GDM1 (cell line): ENCODE measurements at places on chromosomes 16 and 17.

DNA sequence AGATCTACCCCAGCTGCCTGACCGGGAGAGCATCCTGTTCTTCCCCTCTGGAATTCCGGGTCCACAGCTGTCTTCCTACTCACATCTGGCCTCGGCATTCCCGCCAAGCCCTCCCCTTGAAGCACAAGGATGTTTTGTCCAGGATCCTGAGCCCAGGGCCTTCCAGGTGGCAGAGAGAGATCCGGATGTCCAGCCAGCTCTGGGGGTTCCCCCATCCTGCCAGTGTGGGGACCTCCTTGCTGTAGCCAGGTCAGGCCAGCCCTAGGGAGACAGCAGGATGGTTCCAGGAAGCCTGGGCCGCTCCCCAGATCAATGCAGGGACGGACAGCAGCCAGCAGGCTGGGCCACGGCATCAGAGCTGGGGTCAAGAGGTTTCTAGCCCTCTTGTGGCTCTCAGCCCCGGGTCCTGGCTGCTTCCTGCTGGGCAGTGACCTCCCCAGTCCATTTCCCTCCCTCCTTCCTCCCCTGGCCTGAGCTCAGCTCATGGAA is 55.3 kb downstream of the SOCS3 start:
- no peak for DNase-seq

DNA sequence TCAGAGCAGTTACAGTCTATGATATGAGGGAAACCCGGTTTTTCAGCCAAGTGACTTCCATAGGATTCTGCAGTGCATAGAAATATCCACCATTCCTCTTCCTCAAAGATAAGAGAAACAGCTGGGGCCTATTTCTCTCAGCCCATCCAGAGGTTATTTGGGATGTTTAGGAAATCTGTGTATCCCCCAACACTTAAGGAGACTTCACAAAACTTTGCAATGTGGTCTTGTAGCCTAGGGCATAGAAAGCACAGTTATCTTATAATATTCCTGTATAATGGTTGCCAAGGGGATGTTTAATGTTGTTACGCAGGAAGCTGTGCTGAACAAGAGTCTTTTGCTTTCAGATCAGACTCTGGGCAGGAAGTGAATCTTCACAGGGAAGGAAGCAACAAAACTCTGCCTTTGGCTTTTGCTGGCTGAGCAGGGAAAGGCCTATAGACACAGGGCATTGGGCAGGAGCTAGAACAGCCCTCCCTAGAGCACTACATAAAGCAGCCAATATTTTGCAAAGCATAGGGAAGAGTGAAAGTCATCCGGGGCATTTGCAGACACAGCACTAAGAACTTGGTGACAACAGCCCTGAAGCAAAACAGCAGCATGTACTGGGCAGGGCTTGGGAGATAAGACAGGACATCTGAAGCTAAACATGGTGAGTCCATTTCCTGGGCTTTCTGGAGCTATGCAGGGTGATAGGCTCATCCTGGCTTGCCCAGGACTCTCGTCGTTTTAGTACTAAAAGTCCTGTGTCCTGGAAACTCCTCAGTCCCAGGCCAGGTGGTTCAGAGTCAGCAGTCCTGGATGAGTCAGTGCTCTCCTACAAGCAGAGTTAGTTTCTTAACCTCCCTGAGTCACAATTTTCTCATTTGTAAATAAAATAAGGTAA is 18.7 kb upstream of the BEAN1 start:
- DNase-seq: peak; percentile 9

- DNase-seq: peak; percentile 43
Measured at GRCh38 chr17:8041249-8041928, 2.5 kb downstream of the ALOX15B start.

GRCh38 chr16:19703172-19703889 is 14.7 kb downstream of the KNOP1 start:
- no peak for DNase-seq

DNA sequence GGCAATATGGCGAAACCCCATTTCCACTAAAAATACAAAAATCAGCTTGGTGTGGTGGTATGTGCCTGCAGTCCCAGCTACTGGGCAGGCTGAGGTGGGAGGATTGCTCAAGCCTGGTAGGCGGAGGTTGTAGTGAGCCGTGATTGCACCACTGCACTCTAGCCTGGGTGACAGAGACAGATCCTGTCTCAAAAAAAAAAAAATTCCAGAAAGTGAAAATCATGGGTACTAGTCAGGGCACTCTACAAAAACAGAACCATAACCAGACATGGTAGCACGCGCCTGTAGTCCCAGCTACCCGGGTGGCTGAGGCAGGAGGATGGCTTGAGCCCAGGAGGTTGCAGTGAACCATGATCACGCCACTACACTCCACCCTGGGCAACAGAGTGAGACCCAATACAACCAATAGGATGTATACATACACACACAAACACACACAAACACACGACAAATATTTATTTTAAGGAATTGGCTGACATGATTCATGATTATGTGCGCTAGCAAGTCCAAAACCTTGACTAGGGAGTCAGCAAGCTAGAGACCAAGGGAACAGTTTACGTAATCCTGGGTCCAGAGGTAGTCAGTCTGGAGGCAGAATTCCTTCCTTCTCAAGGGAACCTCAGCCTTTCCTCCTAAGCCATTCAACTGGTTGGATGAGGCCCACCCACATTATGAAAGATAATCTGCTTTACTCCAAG is 11.6 kb upstream of the GP1BA start:
- DNase-seq: no peak

GRCh38 chr17:42361781-42362186 is 26.5 kb downstream of the STAT3 start:
- no peak for DNase-seq

DNA sequence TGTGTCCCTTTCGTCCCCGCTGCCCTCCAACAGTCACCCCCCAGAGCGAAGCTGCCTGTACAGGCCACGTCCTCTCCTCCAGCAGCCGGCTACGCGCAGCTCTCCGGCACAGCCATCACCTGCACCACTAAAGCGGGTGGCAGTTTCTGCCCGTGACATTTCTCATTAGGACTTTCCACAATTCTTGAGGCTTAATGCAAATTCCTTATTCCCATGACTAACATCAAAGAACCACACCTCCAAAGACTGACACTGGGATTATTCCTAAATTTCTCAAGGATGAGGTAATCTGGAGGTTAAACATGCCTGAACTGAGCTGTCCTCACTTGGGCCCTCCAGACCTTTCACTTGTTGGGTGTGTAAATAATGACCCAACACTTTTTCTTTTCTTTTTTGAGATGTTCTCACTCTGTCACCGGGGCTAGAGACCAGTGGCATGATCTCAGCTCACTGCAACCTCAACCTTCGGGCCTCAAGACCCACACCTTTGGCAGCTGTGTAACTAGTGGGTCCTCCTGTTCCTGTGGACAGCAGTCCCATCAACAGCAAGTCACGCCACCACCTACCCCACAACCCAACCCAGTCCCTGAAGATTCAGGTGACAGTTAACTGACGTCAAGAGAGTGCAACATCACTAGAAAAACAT is 11.7 kb downstream of the ANKRD11 start:
- no peak for DNase-seq

DNA sequence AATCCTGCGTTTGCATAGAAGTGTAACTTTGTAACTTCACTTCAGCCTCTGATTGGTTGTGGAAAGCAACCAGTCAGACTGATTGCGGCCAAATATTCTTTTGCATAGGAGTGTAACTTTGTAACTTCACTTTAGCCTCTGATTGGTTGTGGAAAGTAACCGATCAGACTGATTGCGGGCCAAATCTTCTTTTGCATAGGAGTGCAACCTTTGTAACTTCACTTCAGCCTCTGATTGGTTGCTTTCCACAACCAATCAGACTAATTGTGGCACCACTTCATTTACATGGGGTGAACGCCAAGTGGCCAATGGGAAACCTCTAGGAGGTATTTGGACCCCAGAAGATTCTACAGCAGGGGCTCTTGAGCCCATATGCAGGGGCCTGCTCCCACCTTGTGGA is 1.8 kb upstream of the TMEM98 start:
- DNase-seq: no peak

- no peak for DNase-seq
Measured at GRCh38 chr17:42203354-42203753, 9.1 kb upstream of the GHDC start.

DNA sequence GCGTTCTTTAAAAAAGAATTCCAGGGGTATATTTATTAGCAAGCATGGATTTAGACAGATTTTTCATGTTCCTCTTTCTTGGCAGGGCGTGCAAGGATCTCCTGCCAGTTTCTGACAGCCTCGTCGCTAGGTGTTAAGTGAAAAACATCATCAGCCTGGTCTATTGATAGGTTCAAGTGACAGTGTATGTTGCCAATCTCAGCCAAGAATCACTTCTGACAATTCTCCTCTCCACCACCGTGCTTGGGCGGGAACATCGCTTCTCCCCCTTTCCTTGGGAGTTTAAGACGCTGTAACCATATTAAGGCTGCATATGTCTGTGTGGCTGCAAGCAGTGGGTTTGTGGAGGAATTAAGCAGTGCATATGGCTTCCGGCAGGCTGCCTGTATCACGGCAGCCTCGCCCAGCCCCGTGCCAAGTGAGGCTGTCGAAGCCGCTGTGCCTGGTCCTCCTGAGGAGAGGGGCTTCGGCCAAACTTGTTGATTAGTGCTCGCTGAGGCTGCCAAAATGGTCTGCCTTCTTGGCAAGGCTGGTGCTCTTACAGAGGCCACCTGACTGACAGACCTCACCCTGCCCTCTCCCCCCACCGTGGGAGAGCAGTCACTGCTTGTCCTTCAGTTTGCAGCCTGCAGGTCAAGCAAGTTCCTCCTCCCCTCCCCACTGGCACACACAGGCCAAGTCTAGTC is 132.2 kb upstream of the MPHOSPH6 start:
- DNase-seq: no peak

GRCh38 chr16:21565861-21566669 is 33.3 kb upstream of the METTL9 start:
- no peak for DNase-seq

GRCh38 chr16:77206533-77206932 is 7.3 kb downstream of the SYCE1L start:
- DNase-seq: no peak

DNA sequence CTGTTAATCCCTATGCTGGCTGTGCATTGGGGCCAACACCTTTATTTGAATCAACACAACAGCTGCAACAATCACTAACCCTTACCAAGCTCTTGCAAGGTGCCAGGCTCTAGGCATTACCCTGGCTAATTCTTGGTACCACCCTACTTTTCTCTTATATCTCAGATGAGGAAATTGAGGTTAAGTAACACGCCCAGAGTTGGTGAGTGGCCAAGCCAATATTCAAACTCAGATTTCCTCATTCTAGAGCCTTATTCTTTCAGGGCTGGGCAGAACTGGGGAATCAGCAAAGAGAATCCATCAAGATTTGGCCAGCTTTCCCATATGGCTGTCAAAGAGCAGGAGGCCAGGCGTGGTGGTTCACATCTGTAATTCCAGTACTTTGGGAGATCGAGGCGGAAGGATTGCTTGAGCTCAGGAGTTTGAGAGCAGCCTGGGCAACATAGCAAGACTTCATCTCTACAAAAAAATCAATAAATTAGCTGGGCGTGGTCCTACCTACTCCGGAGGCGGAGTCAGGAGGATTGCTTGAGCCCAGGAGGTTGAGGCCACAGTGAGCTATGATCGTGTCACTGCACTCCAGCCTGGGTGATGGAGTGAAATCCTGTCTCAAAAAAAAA is 23.7 kb downstream of the ARSG start:
- no peak for DNase-seq

GRCh38 chr17:33433581-33433980 is 140.5 kb upstream of the ASIC2 start:
- DNase-seq: no peak

DNA sequence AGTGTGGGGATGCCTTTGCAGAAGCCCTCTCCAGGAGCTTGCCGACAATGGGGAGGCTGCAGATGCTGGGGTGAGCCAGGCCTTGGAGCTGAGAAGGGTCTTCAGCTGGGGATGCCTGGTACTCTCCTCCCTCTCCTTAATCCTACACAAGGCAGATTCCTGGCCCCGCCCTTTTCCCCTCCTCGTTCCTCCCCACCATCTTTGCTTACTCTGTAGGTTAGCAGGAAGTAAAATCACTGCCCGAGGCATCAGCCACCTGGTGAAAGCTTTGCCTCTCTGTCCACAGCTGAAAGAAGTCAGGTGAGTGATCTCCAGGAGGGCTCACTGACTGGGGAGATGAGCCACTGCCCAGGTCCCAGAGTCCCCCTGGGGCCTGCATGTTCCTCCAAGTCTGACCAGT is 38.7 kb downstream of the NLRC5 start:
- DNase-seq: no peak

GRCh38 chr17:29005936-29006511 is at the start of gene SEZ6:
TSS of gene SEZ6 (minus strand) at chr17:29006033. CDS start at chr17:29005869, 164 bp downstream.
- DNase-seq: peak; percentile 38

- no peak for DNase-seq
Measured at GRCh38 chr16:2468725-2469398, 2.2 kb upstream of the NTN3 start.

GRCh38 chr16:11506741-11507305 is 79.9 kb downstream of the LITAF start:
- DNase-seq: peak; percentile 46

DNA sequence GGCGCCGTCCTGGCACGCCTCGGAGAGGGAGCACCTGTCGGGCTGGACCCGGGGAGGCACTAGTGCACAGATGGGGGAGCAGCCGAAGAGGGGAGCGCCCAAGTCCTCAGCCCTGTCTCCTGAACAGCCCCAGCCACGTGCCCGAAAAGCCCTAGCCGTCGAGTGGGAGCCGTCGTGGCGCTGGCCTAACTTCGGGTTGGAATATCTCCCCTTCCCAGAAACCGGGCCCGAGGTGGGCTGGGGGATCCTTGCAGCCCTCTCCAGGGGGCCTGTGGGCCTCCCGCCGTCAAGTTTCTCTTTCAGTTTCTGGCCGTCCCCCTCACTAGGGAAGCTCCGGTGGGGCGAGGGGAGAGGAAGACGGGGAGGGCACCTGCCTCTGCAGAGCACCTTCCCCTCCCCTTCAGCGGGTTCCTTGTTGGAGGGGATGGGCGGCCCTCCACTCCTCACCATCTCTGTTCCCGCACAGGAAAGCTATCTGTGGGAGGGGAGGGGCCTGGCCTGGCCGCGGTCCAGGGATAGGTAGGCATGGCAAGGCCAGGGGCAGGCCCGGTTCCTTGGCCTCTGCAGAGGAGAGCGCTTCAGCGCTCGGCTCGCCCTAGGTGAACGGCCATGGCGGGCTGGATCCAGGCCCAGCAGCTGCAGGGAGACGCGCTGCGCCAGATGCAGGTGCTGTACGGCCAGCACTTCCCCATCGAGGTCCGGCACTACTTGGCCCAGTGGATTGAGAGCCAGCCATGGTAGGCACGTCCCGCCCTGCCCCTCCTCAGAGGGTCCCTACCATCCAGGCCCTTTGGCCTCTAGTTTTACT is 709 bp downstream of the STAT5A start:
- peak; percentile 57 for DNase-seq

GRCh38 chr16:10741844-10742243 is 1.8 kb upstream of the NUBP1 start:
- no peak for DNase-seq

GRCh38 chr17:55318081-55318480 is 53.3 kb downstream of the HLF start:
- no peak for DNase-seq

DNA sequence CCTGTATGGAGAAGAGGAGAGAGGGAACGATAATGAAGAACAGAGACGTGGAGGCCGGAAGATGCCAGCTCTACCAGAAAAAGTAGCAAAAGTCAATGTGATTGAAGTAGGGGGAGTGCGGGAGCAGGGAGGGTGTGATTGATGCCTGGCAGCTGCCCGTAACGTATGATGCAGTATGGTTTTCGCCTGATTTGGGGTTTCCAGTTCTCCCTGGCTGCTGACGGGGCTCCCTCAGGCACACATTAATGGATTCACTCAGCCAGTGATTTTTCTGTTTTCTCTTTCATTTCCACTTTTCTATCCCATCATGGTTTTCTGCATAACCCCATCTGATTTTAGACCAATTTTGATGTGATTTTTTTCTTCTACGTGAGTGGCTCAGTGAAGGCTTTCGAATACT is 62.1 kb downstream of the PRKCA start:
- DNase-seq: no peak
